HCEC 1CT (cell line): ENCODE measurements at places on chromosomes 11 and 22.

DNA sequence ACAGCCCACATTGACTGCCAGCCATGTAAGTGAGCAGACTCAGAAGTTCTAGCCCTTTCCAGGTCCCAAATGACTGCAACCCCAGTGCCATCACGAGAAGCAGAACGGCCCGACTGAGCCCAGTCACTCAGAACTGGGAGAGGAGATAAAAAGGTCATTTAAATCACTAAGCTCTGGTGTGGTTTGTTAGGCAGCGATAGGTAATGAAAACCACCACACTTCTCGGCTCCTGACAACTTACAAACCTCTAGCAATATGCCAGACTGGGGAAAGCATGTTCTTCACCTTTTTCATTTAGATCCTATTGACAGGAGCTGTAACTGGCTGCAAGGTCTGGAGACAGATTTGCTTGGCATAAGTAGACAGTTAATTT lies 6.7 kb downstream of the SLC15A3 start:
- no peak for DNase-seq

GRCh38 chr22:29539105-29539504 lies 14.5 kb downstream of the THOC5 start:
- DNase-seq = no peak

- no peak for DNase-seq
Observed at GRCh38 chr11:133656082-133656635, 123.9 kb upstream of the OPCML start.

DNA sequence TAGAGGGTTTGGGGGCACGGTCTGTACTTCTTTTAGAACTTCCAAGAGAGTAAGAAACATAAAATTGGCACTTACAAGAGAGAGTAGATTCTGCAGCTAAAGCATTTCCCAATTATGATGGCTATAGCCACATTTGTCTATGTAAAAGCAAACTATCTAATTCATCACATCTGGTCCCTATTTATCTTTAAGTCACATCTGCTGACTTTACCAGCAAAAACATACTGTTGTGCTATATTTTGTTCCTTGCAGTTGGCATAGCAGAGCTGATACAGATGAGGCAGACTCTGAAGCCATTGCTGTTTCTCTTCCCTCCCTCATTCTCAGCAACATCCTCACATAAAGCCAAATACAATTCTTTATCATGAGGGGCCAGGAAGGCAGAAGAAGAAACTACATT lies 1533.5 kb upstream of the RAG2 start:
- DNase-seq = no peak

- DNase-seq = no peak
Observed at GRCh38 chr22:24214467-24215285, 30.2 kb downstream of the GGT5 start.

DNA sequence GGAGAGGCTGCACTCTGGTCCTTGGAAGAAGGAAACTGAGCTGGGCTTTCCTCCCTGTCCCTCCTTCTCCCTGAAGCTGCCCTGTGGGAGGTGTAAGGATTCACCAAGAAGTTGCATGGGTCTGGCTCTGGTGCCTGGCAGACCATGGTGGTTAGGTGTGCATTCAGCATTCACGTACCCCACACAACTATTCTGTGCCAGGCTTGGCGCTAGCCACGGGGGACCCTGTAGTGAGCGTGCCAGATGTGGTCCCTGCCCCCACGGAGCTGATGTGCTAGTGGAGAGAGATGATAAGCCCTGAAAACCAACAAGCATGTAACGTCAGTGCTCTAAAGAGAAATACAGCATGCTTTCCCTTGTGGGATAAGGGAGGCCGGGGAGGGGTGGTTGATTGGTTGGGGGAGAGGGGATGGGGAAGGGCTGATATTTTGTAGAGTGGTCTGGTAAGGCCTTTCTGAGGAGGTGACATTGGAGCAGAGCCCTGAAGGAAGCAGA lies 48.9 kb downstream of the CD82 start:
- no peak for DNase-seq
